Cardiac septum (tissue), 1 donor: ENCODE measurements at places on chromosomes 2 and 18. TPM values are rescaled to one million over a fixed set of nuclear protein-coding genes. Genes with fewer than 3 reads are reported as not detected.

DNA sequence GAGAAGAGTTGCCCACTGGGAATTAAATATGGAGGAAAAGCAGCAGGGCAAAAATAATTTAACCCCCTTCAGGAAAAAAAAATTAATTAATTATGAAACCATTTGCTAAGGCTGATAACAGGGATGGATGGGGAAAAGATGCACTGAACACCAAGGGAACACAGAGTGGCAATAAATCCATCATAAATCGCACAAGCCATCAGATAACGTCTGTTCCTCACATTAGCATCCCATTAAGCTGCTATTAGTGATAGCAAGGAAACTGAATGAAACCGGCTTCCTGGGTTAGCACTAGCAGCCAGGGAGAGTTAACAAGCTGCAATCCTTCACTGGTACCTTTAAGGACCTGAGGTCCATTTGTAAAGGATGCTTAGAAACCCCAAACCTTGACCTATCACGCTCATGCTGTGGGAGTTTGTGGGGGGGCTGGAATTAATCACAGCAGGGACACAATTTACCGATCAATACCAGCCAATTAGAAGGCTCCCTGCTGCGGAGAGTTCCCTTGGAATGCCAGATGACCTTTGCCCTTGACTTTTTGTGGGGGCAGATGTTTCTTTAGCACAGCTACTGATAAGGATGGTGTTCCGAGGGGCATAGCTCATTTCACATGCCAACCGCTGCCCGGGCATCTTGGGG is 175.5 kb upstream of the KLF7 start:
- no peak for DNase-seq

DNA sequence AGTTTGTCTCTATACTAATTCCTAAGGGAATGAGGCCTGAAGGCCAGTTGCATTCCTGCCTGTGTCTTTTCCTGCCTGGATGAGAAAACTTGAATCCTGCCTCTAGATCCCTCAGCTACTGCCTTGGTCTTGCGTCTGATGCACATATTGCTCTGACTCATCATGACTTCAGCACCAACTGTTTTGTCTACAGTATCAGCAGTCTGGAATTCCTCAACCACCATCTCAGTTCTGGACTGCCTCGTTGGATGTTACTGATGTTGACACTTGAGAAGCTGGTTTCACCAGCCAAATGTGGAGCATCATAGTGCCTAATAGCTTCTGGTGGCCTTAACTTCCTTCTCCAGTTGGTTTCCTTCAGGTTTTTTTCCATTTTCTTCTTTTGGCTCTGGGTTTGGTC is 211.0 kb downstream of the CTNNA2 start:
- DNase-seq, result no peak

DNA sequence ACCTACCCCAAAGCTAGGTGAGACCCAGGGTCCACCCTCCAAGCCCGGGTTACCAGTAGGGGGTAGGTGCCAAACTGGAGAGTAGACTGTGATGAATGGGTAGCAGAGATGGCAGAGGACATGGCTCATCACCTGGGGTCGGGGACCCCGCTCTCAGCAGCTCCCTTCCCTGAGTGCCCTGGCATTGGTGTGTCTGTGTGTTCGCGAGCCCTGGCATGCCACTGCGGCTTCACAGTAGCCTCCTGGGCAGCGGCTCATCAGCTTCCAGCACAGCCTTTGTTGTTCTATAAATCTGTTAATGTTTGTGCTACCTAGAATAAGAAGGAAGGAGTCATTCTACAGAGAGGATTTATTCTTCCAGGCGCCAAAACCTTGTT is 62.6 kb upstream of the ALPP start:
- no peak for DNase-seq

DNA sequence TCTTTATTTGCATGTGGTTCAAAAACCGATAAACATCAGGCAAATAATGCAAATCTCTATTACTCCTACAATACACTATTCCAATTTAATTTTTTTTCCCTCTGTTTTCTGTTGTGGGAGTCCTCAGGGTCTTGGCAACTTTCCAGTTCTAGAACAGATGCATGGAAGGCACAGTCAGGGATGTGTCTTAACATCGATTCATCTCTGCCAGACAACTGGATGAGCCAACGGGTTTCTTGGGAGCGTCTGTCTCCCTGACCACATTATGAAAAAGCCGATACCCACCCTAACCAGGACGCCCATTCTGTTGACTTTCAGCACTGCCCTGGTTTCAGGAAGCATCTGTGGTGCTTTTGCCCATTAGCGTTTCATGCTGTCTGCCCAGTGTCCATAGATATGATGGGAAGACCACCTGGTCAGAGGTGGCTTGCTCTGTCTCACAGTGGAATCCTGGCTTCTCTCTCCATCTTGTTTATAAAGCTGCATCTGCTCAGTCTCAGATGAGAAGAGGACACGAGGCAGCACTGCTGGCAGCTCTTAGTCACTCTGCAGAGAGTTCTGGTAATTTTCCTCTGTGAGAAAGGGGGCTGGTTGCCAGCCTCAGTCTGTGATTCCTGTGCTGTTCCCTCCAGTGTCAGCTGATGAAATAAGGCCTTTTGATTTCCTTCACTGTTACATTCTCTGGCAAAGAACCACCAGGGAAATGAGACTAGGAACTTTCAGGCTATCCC is 57.9 kb upstream of the KCNE4 start:
- DNase-seq, result peak; percentile 84

DNA sequence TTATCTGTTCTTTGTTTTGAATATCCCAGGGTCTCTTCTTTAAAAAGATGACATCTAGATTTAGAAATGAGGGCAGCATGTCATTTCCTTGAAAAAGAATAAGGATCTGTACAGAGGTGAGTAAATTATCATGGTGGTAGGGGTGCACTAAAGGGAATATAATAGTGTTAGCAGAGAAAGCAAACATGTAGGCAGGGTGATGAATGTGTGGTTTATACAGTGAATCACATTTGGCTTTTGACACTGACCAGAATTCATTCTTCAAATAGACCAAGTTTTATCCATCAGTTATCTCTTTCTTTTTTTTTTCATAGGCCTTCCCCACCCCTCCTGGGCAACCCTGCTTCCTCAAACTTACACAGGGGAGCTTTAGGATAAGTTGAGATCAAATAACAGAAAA is 184.5 kb upstream of the LRP1B start:
- DNase-seq, result no peak

- no peak for DNase-seq
These were observed 25.0 kb downstream of the MPPE1 start for GRCh38 chr18:11883153-11883552.

GRCh38 chr2:12424809-12425208 is 291.9 kb upstream of the TRIB2 start:
- no peak for DNase-seq

DNA sequence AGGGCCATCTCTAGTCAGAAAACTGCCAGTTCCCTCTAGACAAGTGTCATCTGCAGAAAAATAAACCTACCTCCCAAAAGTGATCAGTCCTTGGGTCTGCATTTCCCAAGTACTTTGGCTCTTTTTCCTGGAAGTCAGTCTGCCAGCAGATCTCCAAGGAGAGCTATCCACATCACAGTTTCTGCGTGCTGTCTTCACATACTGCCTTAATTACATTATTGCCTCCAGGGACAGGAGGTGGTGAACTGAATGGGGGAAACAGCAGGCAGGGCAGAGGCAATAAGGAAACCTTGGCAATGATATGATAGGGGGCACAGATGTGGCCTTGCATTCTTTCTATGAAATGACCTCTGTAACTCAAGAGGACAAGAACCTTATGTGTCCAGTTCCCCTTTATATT is 105.9 kb upstream of the SIX2 start:
- DNase-seq, result no peak

DNA sequence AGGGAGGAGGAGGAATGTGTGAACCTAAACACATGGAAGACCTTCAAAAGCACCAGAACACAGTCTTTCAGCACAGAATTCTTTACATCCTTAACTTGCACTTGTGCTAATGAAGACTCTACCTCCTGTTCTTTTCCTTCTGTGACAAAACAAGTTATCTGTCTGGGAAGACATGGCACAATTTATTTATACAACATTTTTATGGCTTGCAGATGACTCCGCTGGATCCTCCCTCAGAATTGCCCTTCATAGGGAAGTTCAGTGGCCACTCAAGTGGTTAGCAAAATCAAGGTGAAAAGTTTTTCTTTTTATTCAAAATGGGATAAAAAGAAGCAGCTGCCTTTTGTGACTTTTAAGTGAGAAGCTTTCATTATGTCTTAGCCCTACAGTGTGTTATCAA is 21.4 kb downstream of the BCL2L11 start:
- DNase-seq, result no peak

DNA sequence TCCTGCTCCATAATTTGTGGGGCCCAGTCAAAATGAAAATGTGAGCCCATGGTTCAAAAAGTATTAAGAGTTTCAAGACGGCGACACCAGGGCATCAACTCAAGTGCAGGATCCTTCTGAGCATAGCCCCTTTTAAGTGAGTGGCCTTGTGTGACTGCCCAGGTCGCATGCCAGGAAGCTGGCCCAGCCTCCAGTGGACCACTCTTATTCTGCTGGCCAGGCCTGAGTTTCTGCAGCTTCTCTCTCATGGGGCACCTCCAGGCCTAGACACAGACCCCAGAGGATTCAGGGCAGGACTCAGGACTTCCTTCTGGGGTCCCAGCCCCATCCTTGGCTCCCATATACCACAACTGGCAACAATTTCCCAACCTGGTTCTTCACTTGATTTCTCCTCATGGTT is 83.5 kb upstream of the HAAO start:
- peak; percentile 49 for DNase-seq

DQX1 gene
- total RNA-seq, result not detected

TUBB8B gene
- not detected for total RNA-seq

GALNT3 gene
- 0.27 TPM for total RNA-seq

MC2R gene
- total RNA-seq, result not detected
